T47D (cell line): ENCODE measurements at places on chromosomes 13 and 19.

- no peak for DNase-seq
These were observed at the start of gene PRMT1 for GRCh38 chr19:49677231-49677900. Gene PRMT1, plus strand, starts transcription at chr19:49677271. Its CDS starts 10 bp downstream, at chr19:49677281.

- peak; percentile 12 for DNase-seq
These were observed 6.9 kb downstream of the ZNF221 start for GRCh38 chr19:43957891-43958290.

- DNase-seq = peak; percentile 64
These were observed 11.1 kb downstream of the SLC7A10 start for GRCh38 chr19:33214596-33214995.

DNA sequence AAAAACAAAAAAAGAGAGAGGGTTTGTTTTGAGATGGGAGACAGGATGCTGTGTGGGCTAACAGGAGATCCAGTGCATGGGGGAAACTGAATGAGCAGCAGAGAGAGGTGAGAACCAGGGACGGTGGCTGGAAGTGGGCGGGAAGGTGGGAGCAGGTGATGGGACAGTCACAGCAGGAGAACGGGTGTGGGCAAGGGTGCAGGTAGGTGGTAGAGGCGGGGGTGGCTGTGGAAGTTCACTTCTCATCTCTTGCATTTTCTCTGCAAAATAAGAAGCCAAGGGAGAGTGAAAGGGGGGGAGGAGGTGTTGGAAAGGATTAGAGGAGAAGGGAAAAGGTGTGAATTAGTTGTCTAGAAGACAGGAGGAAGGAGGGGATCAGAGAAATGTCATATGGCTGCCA is 21.9 kb downstream of the FBXO17 start:
- no peak for DNase-seq

GRCh38 chr13:23701636-23702035 is 131.4 kb downstream of the TNFRSF19 start:
- no peak for DNase-seq
